ENCODE measurements at places on chromosomes 7 and 10.

GRCh38 chr7:2007551-2007950 lies 225.2 kb downstream of the MAD1L1 start:
- DNase-seq = no peak

DNA sequence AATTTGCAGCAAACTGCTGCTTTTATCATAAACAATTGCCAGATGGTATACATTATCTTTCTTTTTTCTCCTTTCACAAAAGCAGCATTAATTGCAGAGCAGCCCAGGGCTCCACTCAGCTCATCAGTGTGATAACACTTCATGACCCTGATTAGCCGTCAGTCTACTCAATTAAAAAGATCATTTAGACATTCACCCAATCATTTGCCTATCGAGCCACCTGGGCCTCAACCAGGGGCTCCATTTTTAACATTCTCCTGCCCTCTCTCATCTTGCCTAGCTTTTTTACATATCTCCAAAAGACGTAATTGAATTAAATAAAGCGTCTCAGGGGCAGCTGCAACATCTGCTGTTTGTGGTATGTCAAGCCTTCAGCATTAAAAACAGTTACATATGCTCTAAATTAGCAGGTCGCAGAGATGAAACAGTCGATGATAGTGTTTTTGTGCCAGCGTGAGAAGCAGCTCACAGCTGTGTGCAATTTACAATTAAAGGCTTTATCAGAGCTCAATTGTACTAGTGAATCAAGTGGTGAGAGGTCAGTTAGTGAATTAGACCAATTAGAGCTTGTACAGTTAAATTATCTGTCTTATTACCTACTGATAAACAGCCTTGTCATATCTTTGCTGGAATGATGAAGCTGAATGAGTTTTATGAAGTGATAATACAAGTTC lies 522.5 kb downstream of the ETV1 start:
- DNase-seq = no peak

DNA sequence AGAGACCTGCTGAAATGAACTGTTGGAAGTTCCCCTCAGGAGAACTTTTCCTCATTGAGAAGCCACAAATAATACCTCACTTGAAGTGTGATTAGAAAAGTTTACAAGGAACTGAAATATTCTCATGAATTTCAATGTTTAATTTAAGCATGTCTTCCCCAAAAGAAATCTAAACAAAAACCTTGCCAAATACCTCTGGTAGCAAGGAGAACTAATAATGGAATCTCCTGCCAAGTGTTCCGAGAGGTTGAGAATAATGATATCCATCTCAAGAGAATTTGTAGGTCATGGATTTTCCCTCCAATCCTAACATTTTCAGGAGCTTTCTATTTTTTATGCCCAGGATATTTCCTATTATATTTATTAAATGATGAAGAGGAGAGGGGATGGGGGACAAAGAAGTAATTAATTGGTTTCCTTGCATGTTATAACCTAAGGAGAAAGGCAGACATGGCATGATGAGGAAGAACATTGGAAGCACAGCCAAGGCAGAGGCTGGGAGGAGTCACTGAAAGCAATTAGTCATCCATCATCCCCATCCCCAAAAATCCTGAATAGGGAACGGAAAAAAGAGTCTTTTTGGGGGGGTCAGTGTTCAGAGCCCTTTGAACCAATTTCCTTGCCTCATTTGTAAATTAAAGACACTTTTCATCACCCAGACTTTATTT lies 93.6 kb upstream of the IL6 start:
- no peak for DNase-seq

DNA sequence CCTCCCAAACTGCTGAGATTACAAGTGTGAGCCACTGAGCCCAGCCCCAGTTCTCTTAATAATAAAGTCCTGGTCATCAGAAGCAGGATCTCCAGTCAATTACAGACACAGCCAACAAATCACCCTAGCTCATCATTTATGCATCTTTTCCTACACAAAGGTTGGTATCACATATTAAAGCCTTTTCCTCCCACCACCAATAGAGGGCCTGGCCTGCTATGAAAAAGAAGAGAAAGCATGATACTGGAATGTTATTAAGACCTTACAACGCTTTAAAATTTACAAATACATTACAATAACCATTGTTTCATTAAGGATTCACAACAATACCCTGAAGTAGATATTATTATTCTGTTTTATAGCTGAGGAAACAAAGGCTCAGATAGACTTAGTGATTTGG lies 25.9 kb downstream of the VAX1 start:
- DNase-seq = no peak

GRCh38 chr10:32713560-32713959 lies 244.5 kb downstream of the ITGB1 start:
- no peak for DNase-seq

DNA sequence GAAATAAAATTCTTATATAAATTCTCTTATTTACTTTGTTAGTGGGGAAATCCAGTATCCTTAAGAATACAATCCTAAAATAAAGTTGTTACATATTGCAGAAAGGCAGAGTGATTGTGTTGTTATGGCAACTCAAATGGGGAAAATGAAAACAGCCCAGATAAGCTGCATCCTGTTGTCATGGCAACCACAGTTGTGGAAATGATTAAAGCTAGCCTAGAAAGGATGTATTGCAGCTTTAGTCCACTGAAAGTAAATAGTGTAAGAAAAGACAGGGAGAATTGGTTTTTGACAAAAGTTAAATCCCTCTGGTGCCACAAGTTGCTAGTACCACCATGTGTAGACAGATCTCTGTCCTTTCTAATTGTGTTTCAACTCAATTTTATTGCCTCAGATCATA lies 43.2 kb downstream of the BTRC start:
- DNase-seq = no peak

DNA sequence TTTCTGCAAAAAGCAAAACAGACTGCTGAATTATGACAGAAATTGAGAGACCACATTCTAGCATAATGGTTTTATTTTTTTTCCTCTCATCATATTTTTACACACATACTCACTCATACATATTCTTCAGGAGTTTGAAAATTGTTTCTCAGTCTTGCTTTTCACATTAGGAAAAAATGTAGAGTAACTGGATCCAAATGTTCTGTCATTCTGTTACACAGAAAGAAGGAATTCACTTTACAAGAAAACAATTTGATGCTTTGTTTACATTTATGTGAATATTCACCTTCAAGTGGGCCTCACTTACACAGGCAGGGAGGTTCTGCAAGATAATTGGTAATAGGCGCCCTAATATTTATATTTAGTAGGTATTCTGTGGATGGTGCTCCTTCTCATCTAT lies 82.0 kb downstream of the ARL4A start:
- no peak for DNase-seq

DNA sequence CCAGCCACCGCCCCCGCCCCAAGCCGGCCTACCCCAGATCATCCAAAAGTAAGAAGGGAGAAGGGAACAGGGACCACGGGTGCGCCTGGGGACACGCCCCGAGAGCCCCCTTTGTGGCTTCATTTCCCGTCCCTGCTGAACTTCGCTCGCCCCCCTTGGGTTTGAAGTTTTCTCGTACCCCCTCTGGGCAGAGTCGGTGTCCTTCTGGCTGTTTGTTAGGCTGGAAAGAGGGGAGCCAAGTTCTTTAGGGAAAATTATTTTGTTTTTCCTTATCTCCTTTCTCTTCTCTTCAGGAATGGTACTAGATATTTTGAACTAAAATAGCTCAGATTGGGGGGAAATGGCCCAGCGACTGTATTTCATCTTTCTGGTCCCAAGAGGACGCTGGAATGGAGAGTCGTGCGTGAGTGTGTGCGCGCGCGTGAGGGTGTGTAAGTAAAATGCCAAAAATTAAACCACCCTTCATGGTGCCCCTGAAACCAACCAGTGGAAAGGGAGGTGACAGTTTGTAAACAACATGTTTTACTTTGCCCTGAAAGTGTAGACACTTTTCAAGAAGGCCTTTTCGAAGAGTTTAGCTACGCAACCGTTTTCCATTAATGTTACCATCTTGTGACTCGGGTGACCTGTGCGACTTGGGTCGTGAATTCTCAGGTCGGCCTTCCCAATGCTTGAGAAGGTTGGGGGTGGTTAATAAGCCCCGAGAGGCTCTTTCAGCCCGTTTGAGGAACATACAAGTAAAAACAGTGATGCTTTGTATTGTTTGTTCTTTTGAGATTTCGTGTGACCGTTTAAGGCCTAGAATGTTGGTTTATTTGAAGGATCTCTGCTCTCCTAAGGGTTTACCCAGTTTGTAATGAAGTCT lies 694 bp downstream of the RBM20 start:
- DNase-seq = no peak

DNA sequence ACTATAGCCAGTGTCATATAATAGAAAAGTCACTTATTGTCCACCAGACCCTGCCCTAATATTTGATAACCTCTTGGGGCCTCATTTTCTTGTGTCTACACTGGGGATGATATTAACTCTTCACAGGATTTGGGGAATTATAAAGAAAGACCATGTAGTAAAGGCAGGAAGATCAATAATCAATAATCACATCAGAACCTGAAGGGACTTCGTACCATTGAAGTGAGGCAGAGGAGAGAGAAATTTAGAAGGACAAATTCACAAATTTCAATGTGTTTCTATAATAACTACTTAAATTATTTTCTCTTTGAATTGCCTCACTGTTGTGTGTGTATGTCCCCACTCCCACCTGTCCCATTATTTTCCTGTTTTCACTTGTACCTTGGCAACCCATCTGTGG lies 10.7 kb upstream of the SGMS1 start:
- DNase-seq = no peak

GRCh38 chr7:135755351-135755753 lies 6.7 kb upstream of the FAM180A start:
- no peak for DNase-seq

DNA sequence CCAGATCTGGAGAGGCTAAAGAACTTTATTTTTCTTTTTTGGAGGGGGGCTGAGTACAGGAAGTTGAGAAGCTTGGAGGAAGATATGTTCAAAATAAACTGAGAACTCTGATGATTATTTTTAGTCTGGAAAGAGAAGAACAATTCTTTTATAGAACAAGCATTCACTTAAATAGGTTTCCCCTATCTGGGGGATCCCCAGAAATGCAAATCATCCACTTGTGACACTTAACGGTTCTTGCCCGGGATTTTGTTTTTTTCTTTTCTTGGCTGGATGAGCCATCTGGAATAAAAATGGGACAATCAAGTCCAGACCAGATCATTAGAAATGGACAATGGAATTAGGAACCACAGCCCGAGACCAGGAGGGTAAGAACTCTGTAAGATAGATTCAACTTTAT lies 95.9 kb upstream of the EGR2 start:
- no peak for DNase-seq

DNA sequence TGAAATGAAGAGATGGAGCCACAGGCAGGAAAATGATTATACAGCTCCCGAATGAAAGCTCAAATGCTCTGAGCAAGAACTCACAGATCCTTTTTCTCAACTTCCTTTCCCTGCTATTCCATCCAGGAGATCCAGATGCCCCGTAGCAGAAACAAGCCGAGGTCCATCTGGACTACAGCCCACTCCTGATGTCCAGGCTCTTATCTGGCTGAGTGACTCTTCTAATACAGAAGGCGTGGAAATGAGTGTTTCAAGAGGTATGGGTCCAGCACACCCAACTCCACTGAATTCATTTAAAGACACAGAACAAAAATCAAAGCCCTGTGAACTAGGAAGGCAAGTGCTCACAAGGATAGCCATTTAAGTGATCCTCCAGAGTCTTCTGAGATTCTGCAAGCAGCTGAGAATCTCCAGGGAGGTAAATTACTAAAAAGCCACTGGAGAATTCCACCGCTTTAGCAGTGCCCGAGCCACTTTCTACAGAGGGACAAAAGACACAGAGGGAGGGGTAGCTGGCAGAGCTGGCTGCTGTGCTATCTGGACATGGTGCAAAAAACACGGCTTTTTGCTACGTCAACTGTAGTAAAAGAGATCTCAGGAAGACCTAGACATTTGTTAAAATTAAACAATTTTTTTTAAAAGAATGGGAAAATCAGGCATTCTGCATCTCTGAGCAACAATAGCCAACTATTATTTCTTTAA lies 24.5 kb downstream of the FAM171A1 start:
- DNase-seq = no peak

GRCh38 chr10:78551184-78552005 lies 517.4 kb upstream of the ZMIZ1 start:
- DNase-seq = no peak

DNA sequence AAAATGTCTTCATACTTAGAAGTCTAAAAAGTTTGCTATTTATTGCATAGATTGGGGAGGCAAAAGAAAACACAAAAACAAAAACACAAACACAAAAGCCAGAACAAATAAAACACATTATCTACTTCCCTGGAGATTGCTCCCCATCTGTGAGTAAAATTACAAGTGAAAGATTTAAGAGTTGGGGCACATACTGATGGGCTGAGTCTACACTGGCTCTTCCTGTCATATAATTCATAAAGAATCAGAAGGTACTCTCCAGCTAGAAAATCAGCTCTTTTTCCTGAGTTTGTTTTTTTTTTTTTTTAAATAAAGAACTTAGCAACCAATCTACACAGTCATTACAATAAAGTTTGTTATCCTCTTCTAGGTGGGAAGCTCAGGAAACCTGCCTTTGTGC lies 192.4 kb upstream of the LRRN3 start:
- DNase-seq = no peak

- DNase-seq = no peak
These were observed 134.2 kb downstream of the TSPAN12 start for GRCh38 chr7:120723465-120724385.

DNA sequence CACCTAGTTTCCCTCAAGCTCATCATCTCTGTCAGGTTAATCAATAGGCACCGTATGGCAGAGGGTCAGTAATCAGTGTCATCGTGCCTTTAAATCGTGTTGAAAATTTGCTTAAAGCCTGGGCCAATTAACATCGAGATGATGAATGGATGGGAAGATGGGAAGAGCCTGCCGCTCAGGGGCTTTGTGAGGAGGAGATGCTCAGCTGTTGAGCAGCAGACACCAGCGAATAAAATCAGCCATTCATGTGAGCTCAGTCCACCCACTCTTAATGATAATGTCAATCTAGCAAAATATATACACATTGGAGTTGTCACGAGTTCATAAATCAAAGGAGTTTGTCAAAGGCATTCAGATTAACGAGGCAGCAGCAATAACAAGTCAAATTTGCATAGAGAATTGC lies 97.7 kb downstream of the BTRC start:
- no peak for DNase-seq

- no peak for DNase-seq
These were observed 128.7 kb downstream of the INSYN2A start for GRCh38 chr10:127067542-127068194.

DNA sequence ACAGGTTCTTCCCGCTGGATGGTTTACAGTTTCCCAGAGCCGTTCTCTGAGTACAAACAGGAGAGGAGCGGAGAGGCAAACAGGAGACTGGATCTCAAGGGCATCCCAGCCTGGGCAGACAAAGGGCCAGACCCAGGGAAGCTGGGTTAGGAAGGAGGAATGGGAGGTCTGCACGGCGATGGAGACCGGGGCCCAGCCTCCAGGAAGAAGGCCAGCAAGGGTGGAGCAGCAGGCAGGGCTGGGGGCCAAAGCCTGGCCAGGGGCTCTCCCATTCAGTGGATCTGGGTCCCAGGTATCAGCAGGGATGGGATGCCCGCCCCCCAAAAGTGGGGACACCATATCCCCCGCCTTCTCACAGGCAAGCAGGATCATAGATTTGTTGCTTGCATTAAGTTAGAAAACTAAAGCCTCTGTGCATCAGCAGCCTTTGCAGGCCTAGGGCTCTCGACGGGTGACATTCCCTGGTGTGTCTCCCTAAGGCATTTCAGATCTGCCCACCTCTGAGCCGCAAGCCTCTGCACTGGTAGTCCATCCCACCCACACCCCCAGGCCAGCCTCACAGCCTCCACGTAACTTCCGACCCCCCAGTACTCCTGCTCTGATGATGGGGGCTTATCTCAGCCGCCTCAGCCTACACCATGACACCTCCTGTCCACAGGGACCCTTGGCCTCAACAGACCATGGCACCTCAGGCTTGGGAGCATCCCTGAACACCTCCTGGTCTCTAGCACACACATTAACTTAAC lies 59.9 kb downstream of the TNS3 start:
- DNase-seq = no peak

- no peak for DNase-seq
These were observed 10.2 kb downstream of the DNMBP start for GRCh38 chr10:99999319-100000108.

All from stimulated activated CD4-positive, alpha-beta T cell treated with anti-CD3 and anti-CD28 coated beads, TNF-alpha, amount 100 ng/mL, for 1 hour (primary cell).